ENCODE measurements at places on chromosomes 3 and 15.

DNA sequence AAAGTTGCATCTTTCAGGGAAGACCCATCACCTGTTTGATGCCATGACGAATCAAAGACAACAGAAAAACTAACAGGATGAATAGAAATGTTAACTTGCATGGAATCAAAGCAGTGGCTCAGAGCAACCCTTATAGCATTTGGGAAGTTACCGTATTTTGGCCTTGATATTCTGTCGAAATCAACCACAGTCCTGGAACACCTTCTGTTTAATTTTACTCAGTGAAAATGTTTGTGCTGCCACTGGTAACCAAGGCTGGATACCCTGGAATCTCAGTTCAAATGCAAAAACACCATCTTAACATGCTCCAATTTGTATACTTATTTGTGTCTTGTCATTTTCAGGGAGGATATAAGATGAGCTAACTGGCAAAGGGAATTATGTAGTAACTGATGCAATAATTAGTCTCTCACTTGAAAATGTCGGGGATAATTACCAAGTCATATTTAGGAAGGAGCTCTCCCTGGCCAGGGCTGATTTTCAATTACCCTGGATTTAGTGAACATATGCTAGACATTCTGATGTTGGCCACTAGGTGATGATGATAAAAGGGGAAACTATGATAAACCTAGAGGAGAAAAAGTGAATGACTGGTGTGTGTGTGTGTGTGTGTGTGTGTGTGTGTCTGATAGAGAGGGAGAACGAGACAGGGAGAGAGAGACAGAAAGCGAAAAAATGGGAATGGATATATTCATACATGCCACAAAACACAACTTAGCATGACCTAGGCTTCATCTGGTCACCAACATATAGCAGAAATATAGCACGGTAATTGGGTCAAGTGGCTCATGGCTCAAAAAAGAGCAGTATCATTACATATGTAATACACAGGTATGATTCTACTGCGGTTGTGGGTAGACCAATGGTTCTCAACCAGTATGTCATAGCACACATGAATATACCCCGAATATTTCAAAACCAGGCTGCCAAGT is 19.0 kb upstream of the PRICKLE2 start:
- no peak for DNase-seq

- no peak for DNase-seq
These were observed 3.2 kb downstream of the MGLL start for GRCh38 chr3:127819086-127819485.

- DNase-seq, result no peak
These were observed 56.1 kb upstream of the ACAN start for GRCh38 chr15:88747111-88747510.

GRCh38 chr3:150495149-150495548 is 51.1 kb downstream of the SERP1 start:
- no peak for DNase-seq

GRCh38 chr3:136110481-136110880 is 85.7 kb downstream of the MSL2 start:
- no peak for DNase-seq

DNA sequence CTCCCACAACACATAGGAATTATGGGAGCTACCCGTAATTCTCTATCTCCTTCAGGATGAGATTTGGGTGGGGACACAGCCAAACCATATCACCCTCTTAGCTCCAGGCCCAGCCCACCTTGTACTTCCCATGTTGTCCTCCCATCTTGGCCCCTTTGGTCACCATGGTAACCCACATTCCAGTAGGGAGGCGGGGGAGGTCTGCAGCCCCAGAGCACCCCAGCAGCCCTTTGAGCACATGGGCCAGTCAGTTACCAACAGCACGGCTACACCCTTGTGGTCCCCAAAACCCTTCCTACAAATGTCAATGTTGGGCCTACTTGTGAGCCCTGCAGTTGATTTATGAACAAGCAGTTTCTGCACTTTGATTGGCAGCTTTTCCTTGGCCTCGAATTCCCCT is 84.5 kb downstream of the LRRK1 start:
- DNase-seq, result no peak

GRCh38 chr15:25464784-25465183 is 26.0 kb upstream of the UBE3A start:
- no peak for DNase-seq

DNA sequence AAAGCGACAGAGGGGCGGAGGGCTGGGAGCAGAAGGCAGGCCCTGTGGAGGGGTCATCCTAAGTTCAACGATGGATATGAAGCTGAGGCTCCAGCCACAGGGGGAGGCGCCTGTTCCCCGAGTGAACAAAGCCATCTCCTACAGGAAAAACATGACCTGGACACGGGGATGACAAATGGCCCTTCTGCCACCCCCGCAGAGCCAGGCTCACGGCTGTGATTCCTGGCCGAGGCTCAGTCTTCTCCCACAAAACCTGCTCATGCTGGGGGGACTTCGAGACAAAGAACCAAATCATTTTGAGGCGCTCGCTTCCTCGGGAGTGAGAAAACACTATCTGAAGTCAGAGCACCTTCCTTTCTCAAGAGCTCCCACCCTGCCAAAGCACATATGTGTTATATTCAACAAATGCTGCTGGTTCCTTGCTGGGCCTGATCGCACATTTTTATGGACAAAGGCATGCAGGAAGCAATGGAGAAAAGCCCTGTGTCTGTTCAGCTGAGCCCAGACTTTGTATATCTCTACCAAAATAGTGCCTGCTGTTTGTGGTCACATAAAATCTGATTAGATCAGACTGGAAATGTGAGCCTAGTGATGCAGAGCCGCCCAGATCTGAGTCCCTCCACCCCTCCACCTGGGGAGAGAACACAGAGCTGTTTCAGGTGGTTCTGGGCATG is 5.6 kb downstream of the RBP1 start:
- DNase-seq, result peak; percentile 77

DNA sequence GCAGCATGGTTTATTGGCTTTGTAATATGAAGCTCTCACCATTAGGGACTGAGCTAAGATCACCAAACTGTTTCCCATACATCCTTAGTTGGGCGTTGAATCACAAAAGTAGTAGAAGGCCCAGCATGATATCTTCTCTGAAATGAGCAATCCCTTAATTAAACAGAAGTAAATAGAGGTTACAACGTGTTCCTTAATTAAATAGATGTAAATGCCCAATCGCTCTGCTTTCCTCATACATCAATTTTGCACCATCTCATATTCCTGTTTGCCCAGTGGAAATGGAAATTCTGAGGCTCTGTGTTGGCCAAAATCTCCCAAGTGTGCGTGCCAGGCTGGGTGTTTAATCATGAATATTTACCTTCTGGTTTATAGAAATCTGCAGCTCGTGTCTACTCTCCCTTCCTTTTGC is 107.4 kb upstream of the FOXB1 start:
- no peak for DNase-seq

DNA sequence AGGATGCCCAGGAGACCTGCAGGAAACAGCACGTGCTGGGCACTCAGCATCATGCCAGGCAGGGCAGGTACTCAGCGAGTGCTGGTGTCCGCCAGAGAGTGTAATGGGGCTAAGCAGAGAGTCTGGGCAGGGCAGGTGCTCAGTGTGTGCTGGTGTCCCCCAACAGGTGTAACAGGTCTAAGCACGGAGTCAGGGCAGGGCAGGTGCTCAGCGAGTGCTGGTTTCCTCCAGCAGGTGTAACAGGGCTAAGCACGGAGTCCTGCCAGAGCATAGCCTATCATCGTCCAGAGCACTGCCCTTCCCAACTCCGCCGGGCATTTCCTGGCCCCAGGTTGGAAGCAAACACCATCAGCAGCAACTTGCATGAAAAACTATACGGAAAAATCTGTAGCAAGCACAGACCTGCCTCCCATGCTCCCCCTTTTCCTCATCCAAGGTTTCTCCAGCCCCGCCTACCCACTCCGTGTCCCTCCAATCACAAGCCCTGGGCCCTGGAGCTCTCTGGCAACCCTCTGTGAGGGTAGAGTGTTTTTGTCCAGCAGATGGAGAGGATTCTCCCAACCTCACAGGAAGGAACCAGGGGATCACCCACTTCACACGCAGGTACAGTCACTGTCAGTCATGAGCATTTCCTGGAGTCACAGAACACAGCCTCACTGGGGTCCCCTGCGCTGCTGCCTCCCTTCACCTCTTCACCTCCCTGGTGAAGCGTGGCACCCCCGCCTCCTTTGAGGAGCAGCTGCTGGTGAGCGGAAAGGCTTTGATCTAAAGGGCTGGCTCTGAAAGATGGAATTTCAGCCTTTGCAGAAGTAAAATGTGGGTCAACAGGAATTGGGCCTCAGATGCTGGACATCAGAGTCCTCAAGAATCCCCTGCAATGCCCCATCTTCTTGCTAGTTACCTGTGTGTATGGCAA is 302.5 kb downstream of the OCA2 start:
- DNase-seq, result no peak

DNA sequence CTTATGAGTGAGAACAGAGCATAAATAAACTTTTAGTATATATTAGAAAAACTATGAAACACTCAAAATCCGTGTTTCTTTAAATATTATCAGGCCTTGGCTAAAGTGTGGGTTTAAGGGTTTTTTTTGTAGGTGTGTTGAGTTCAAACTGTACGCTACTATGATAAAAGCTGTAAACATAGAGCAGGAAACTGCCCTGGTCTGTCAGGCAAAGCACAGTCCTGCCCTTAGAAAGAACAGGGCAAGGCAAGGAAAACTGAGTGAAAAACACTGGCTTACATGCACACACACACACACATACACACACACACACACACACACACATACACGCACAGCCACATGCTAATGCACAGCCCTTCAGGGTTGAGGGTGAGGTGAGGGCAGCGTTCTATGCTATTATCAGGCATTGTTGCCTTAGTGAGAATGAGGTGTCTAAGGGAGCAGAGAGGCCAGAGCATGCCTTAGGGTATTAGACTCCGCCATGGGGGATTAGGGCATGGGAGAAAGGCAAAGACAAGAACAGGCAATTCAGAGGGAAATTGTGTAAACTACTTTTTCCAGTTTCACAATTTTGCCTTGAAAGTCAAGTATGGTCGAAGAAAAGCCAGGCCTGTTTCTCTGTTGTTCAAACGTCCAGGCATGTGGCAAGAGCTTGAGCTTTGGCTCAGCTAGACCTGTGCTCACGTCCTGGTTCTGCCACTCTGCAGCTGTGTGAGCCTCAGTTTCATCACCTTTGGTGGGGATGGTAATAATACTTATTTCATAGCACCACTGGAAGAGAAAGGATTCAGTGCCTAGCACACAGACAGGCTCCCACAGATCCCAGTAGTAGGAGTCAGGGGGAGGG is 36.3 kb upstream of the TPM1 start:
- DNase-seq, result no peak

DNA sequence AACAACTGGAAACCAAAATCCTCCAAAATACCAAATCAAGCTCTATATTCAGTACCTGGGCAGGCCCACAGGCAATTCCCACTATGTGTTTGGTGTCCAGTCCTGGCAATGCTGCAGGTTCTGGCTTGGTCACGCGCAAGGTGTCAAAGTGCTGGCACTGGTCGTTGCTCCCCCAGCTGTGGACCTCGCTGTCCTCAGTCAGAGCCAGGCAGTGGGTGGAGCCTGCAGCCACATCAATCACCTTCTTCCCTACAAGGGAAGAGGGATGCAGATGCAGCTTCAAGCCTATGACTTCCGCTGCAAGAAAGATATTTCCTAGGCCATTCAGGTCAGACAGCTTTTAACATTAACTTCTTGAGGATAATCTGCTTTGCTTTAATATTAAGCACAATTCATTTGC is 61.3 kb downstream of the HERC2 start:
- DNase-seq, result no peak

DNA sequence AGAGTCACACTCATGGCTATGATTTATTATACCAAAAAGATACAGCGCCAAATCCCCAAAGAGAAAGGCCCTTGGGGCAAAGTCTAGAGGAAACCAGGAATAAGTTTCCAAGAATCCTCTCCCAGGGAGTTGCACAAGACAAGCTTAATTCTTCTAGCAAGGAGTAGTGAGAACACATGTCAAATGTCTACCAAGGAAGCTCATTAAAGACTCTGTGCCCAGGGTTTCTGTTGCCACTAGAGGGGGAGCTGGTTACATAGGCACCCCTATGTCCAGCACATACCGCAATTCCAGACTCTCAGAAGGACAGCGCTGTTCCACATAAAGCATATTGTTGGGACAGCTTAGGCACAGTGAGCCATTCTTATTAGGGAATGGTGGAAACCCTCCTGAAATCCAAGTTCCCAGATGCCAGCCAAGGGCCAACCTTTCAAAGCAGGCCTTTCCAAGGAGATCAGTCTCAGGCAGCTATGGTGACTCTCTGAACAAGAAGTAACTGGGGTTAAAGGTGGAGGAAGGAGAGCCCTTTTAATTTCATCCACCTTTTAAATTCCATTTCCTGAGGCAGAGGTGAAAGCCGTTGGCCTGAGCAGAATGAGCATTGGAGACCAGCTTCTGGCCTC is 194.2 kb downstream of the UACA start:
- peak; percentile 69 for DNase-seq

DNA sequence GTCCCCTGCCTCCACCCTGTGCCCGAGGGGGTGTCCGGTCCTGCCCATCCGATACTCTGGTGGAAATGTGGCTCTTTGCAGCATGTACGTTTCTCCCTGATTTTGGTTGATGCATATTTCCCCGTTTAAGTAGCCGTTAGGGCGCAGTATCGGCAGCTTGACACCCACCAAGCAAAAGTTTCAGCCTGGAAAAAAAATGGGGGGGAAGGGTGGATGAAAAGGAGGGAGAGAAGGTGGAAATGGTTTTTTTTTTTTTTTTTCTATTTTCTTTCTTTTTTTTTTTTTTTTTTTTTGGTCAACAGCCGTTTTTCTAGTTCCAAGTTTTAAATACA is 1.3 kb downstream of the RAP2B start:
- no peak for DNase-seq

DNA sequence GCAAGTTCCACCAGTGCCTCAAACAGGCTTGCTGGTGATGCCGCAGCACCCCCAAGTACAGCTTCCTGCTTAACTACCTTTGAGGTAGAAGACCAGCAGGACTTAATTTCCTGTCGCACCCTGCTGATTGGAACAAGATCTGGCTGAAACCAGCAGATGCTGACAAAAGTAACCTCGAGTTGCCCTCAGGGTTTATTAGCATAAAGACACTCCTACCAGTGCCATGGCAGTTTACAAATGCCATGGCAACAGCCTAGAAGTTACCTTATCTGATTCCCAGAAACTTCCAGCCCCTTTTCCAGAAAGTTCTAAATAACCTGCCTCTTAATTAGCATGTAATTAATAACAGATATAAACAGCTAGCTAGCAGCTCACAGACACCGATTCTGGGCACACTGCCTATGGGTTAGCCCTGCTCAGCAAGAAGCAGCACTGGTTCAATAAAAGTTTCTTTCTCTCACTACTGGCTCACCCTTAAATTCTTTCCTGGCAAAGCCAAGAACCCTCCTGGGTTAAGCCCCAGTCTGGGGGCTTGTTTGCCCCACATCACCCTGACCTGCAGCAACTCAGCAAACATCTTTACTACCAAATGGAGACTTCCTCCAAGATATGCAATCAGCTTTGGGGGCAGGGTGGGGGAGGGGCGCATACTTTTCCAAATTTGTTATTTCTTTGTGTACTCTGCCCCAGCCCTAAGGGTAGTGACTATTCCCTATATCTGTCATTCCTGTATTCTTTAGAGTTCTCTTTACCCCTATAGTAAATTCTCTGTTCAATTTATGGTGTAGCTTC is 54.2 kb downstream of the MAP4 start:
- peak; percentile 86 for DNase-seq
